Esophagus muscularis mucosa (tissue), 4 donors: ENCODE measurements at places on chromosomes 5 and 9. TPM values are rescaled to one million over a fixed set of nuclear protein-coding genes. Genes with fewer than 3 reads are reported as not detected.
A peak's percentile ranks its signal among the peaks of the same experiment; 100 is the strongest.

DNA sequence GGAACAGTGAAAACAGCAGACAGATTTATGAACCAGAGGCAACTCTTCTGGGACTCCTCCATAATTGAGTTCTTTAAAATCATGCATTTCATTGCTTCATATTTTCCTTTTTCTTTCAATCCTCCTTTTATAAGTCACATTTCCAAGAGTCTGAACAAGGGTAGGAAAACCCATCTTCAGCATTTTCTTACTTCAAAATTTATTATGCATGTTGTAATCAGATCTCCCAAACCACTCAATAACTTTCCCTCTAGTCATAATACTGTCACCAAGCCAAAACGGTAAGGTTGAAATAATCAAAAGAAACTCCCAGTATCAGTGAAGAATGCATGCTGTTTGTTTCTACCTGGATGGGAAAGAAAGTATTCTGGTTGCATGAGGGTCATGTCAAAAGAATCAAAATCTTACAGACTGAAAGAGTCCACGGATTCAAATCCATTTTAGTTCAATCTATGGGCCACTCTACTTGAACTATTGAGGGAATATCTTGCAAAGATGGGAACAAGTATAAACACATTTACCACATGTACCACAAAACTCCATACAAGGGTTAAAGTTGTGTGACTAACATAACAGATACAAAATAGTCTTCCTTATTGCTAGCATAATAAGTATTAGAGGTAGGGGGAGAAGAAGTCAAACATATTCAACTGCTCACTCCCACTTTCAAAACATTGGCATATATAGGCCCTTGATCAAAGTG is 797.3 kb downstream of the MAT2B start:
- H3K4me1 ChIP-seq: no peaks in the 10 kb centered on the region
- H3K27ac ChIP-seq: no peak overlapping the region
- no peak overlapping the region for H3K4me3 ChIP-seq
- no peaks in the 10 kb centered on the region for H3K36me3 ChIP-seq
- DNase-seq: no peak

- DNase-seq: no peak
- H3K4me1 ChIP-seq: peaks cover 54% of the 10 kb centered on the region
- H3K36me3 ChIP-seq: no peaks in the 10 kb centered on the region
Observed at GRCh38 chr5:139137697-139138096, 60.5 kb downstream of the SIL1 start.

PCA3 gene
- under 0.01 TPM for total RNA-seq

F12 gene
- total RNA-seq: not detected

SLC9A3 gene
- total RNA-seq: 2.3 TPM

DNA sequence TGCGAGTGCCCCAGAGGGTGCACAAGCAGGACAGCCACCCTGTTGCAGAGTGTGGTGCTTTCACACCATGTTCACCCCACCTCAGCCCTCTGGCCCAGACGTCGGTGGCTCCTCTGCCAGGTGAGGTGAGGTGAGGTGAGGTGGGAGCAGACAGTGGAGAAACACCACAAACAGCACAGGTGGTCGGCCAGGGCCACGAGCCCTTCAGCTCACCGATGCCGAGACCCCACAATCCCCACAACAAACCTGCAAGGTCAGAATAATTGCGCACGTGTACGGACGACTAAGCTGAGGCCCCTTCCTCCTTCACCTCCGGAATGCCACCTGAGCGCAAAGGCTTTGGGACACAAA is 10.5 kb downstream of the BRD3 start:
- H3K36me3 ChIP-seq: peaks cover 19% of the 10 kb centered on the region
- DNase-seq: no peak
- peaks cover 83% of the 10 kb centered on the region for H3K4me1 ChIP-seq
- no peak overlapping the region for H3K27ac ChIP-seq
- H3K27me3 ChIP-seq: no peaks in the 10 kb centered on the region
- no peak overlapping the region for H3K4me3 ChIP-seq

PAXX gene
- total RNA-seq: 39.9 TPM

- H3K36me3 ChIP-seq: no peaks in the 10 kb centered on the region
- no peak for DNase-seq
- H3K4me1 ChIP-seq: peaks cover 6% of the 10 kb centered on the region
- no peak overlapping the region for H3K27ac ChIP-seq
- H3K4me3 ChIP-seq: no peak overlapping the region
Observed at GRCh38 chr5:123174916-123175481, 86.0 kb downstream of the PRDM6 start.

DNA sequence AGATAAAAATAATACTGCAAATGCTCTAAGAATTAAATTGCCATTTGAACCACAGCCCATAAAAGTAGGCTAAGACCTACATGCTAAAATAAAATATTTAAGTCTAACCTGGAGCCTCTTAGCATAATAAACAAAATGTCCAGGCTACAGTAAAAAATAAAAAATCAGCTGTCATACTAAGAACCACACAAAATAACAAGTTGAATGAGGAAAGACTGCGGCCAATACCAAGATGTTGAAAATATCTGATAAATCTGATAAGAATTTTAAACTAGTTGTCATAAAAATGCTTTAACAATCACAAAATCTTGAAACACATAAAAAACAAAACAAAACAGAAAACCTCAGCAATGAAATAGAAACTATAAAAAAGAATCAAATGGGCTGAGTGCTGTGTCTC is 336.9 kb upstream of the MSX2 start:
- H3K36me3 ChIP-seq: no peaks in the 10 kb centered on the region
- H3K4me3 ChIP-seq: no peak overlapping the region
- H3K4me1 ChIP-seq: peaks cover 4% of the 10 kb centered on the region
- no peak overlapping the region for H3K27ac ChIP-seq
- DNase-seq: no peak
- no peaks in the 10 kb centered on the region for H3K27me3 ChIP-seq

DNA sequence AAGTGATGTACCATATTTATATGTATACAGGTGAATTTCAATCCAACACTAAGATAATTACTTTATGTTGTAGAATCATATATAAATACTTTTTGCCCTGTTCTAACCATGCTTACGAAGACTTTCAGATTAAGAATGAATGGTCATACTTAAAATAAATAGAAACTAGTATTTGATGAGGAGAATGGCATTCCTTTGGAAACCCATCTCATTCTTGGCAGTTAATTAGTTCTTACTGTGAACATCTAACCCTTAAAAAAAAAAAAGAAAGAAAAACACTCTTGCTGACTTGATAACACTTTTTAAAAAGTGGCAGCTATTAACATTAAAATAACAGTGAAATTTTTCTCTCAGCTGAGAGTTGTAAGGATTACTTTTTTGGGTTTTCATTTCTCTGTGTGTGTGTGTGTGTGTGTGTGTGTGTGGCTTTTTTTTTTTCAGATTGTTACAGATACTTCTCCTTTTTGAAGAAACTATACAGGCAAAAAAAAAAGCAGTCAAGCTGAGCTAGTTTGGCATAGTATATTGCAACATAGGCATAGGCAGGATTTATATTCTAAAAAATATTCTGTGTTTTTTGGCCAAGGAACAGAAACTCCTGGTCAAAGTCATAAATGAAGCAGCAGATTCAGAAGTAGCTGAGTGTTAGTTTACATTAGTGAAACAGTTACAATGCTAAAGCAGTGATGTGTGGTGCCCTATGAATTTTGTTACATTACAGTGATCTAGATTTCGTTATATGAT is 163.5 kb downstream of the CD180 start:
- DNase-seq: no peak
- H3K4me1 ChIP-seq: peaks cover 52% of the 10 kb centered on the region
- H3K4me3 ChIP-seq: no peak overlapping the region
- no peaks in the 10 kb centered on the region for H3K27me3 ChIP-seq
- H3K27ac ChIP-seq: peak overlapping the region; percentile 67
- H3K36me3 ChIP-seq: no peaks in the 10 kb centered on the region

GRCh38 chr9:116987721-116988485 is 300.8 kb downstream of the TRIM32 start:
- DNase-seq: no peak
- no peaks in the 10 kb centered on the region for H3K36me3 ChIP-seq
- no peak overlapping the region for H3K4me3 ChIP-seq
- no peaks in the 10 kb centered on the region for H3K27me3 ChIP-seq

OTP gene
- total RNA-seq: not detected

TTC16 gene
- 0.11 TPM for total RNA-seq

NTRK2 gene
- 6.3 TPM for total RNA-seq

C6 gene
- total RNA-seq: 3.2 TPM

GRCh38 chr5:143016777-143017516 is 246.8 kb downstream of the ARHGAP26 start:
- H3K27me3 ChIP-seq: no peaks in the 10 kb centered on the region
- peaks cover 18% of the 10 kb centered on the region for H3K36me3 ChIP-seq
- no peak overlapping the region for H3K4me3 ChIP-seq
- no peaks in the 10 kb centered on the region for H3K4me1 ChIP-seq
- DNase-seq: no peak

- DNase-seq: no peak
- H3K4me3 ChIP-seq: peak overlapping the region; percentile 82
- H3K27me3 ChIP-seq: no peaks in the 10 kb centered on the region
- peaks cover 52% of the 10 kb centered on the region for H3K4me1 ChIP-seq
- H3K36me3 ChIP-seq: no peaks in the 10 kb centered on the region
Observed at GRCh38 chr5:176542135-176542595, 5.0 kb upstream of the RNF44 start.

FGFR4 gene
- total RNA-seq: 2.1 TPM

- DNase-seq: no peak
- H3K27me3 ChIP-seq: no peaks in the 10 kb centered on the region
- H3K4me3 ChIP-seq: no peak overlapping the region
- H3K36me3 ChIP-seq: no peaks in the 10 kb centered on the region
- H3K27ac ChIP-seq: no peak overlapping the region
- H3K4me1 ChIP-seq: no peaks in the 10 kb centered on the region
Observed at GRCh38 chr9:73689051-73689870, 537.6 kb downstream of the ANXA1 start.

- peak overlapping the region; percentile 74 for H3K27ac ChIP-seq
- DNase-seq: no peak
- H3K4me1 ChIP-seq: peaks cover 47% of the 10 kb centered on the region
- peak overlapping the region; percentile 55 for H3K4me3 ChIP-seq
- H3K27me3 ChIP-seq: peaks cover 4% of the 10 kb centered on the region
- H3K36me3 ChIP-seq: peaks cover 20% of the 10 kb centered on the region
Observed at GRCh38 chr9:137278061-137278701, 655 bp downstream of the TOR4A start.

GRCh38 chr9:6630502-6631206 is 14.9 kb downstream of the GLDC start:
- H3K4me1 ChIP-seq: no peaks in the 10 kb centered on the region
- H3K27ac ChIP-seq: no peak overlapping the region
- peaks cover 9% of the 10 kb centered on the region for H3K27me3 ChIP-seq

GRCh38 chr5:76439929-76440328 is 36.8 kb downstream of the IQGAP2 start:
- H3K27ac ChIP-seq: no peak overlapping the region
- H3K4me1 ChIP-seq: peaks cover 10% of the 10 kb centered on the region
- DNase-seq: no peak
- no peaks in the 10 kb centered on the region for H3K27me3 ChIP-seq
